ENCODE measurements at places on chromosomes 1 and 21.
A peak's percentile ranks its signal among the peaks of the same experiment; 100 is the strongest.

GRCh38 chr1:111735321-111735720, 3.9 kb downstream of the INKA2 start:
- DNase-seq: no peak

- DNase-seq: no peak
Measured at GRCh38 chr21:15749082-15749860, 19.5 kb downstream of the USP25 start.

DNA sequence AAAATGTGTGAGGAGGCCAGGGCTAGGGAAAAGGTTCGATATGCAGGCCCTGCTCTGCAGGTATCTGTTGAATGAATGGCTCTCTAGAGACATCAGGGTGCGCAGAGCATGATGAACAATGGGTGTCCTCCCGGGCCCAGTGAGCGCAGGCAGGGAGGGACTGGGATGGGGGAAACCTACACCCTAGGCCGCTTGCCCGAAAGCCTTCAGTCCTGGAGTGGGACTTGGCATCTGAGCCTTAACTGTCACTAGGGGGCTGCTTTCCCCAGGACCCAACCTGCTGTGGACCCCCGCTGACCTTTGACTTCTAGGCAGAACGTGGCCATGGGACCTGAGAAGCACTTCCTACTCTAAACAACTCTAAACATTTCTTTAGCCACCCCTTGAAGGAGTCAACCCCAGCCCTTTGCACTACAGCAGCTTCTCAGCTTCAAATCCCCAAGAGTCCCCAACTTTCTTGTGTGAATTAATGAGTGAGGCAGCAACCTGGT, 444 bp upstream of the MAP3K6 start:
- peak; percentile 10 for DNase-seq

GRCh38 chr1:172536256-172536655, 3.3 kb downstream of the SUCO start:
- no peak for DNase-seq

DNA sequence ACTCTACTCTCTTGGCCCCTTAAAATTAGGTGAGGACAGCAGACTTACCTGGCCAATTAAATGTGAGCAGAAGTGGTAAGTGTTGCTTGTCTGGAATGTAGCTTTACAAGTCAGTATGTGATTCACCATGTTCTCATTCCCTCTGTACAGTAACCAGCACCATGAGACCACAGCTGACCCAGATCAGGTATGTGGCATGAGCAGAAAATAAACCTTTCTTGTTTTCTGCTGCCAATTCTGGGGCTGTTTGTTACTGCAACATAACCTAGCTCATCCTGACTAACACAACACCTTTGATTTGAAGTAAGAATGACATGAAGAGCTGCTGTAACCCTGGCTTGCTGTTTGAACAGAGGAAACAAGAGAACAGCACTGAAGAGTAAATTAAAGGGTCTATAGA, 24.9 kb downstream of the ITPKB start:
- DNase-seq: no peak

DNA sequence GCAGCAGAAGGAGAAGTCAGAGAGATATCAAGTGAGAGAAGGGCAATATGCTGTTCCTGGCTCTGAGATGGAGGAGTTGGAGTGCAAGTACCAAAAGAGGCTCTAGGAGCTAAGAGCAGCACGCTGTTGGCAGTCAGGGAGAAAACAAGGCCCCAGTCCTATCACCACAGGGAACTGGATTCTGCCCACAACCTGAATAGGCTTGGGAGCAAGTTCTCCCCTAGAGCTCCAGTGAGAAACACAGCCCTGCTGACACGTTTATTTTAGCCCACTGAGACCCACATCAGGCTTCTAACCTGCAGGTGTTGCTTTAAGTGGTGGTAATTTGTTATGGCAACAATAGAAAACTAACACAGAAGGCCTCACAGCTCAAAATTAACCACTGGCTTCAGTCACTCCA, 31.8 kb upstream of the ZNF644 start:
- DNase-seq: no peak

DNA sequence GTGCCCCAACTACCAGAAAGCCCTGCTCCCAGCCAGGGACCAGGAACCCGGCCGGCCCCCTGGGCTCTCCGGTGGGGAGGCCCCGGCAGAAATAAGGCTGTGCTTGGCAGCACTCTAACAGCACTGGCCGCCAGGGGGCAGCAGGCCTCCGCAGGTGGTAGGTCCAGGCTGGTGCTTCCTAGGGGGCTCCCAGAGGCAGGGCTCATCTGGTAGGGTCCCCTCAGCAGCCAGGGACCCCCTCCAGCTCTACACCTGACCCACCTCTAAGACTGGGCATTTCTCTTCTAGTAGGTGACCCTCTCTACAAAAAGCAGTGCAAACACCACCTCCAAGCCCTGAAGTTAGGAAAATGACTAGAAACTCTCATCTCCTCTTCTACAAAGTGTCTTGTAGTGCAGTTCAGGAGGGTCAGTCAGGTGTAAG, 85.6 kb downstream of the STUM start:
- DNase-seq: peak; percentile 85

DNA sequence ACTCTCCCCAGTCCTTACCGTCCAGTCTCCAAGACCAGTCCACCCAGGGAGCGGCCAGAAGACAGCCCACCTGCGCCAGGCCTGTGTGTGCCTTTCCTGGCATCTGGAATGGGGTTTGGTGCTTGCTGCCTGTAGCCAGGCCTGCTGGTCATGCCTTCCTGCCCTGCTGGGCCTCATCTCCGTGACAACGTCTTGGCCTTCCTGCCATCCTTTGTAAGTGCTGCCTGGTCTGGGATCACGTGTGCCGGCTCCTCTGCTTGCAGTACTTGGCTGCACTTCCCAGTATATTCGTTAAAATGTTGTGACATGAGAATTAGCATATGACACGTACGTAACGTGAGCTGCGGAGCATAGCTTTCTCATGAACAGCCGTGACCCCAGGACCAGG, 145.3 kb upstream of the COL6A1 start:
- DNase-seq: no peak

DNA sequence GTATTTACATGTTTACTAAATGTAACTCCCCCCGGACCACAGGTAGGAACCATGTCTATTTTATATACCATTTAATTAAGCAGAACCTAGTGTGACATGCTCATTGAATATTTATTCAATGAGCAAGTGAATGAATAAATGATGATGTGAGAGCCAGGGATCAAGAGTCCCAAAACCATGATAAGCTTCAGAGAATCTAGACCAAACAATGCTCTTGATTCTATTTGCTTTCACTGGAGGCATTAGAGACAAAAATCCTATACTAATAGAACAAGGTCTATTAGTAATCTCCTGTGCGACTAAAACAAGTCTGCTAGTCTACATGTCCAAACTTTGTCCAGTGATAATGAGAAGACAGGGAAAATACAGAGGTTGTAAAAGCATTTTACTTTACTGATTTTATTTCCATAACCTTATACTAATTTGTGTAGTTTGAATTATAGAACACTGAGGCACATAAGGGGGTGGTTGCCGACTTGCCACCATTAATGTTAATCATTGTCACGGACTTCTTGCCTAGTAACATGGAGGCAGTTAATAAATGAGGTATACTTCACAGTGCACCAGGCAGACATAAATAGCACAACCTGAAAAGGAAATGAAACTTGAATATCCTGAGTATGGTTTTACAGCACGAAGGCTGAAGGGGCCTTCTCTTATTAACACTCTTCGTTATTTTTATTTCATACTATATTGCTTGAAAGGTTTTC, 69.8 kb downstream of the TBX15 start:
- DNase-seq: no peak

DNA sequence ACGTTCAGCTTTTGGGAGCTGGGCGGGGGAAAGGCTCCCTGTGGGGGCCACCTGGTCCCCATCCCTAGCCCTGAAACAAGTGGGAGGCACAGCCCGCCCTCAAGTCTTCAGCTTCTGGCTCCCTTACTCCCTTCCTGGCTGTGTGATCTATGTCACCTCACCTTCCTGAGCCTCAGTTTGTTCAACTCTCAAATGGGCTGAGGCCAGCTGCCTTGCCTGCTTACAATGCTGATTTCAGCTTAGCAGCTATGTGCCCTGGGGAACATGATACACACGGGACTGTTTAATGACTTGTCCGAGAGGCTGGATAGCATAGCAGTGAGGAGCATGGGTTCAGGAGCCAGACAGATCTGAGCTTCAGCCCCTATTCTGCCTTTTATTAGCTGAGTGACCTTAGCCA, 19.3 kb downstream of the GRHL3 start:
- DNase-seq: no peak

- no peak for DNase-seq
Measured at GRCh38 chr21:44407493-44407892, 47.8 kb upstream of the LRRC3 start.

DNA sequence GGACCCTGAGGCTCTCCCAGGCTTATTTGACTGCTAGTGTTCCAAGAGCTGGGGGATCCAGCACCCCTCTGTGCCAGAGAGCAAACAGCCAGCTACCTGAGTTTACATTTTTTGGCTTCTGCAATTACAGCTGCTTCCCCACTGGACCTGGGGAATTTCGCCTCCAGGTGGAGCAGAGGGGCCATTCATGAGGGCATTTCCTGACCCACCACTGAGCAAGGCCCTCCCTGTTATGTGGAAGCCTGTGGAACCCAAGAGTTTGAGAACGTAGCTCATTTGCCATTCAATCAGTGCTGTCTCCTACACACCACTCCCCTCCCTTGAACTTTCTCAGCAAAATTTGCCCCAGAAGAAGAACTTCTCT, 42.7 kb upstream of the TMEM51 start:
- no peak for DNase-seq

GRCh38 chr1:14975119-14975518, 178.4 kb upstream of the TMEM51 start:
- no peak for DNase-seq

GRCh38 chr1:92883297-92883696, 51.5 kb downstream of the RPL5 start:
- DNase-seq: no peak

DNA sequence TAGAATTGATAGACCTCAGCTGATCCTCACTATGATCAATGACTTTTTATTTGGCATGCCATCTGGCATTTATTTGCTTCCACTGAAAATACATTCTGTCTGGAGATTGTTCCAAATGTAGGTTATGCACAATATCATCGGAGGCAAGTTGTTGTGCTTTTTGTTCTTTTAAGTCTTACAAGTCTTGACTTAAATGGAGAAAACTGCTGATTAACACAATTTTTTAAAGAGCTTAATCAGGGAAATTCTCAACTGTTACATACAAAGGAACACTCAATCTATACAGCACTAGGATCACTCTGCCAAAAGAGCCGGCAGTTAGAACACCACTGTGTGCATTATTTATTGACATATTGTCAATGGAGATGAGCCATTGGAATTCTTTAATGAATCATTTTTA, 19.2 kb downstream of the CYYR1 start:
- DNase-seq: no peak

DNA sequence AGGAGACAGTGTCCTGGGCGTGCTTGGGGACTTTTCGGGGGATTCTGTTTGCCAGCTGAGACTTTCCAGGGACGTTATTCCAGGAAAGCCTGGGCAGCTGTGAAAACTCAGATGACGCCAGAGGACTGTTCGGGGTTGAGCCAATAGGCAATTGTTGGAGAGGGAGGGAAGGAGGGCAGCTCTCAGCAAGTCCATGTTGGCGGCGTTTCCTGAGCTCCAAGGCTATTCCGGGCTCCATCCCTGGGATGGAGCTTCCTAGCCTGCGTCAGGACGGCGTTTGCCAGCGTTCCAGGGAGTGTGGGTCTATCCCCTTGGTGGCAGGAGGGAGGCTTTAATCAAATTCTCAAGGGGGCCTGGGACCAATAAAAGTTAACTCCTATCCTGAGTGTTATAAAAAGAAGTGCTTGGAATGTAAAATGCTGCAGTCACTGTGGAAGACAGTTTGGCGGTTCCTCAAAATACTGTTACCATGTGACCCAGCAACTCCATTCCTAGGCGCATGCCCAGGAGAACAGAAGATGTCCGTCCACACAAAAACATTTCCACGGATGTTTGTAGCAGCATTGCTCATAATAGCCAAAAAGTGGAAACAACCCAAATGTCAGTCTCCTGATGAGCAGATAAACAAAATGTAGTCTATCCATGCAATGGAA, 15.2 kb downstream of the SLC27A3 start:
- peak; percentile 93 for DNase-seq

DNA sequence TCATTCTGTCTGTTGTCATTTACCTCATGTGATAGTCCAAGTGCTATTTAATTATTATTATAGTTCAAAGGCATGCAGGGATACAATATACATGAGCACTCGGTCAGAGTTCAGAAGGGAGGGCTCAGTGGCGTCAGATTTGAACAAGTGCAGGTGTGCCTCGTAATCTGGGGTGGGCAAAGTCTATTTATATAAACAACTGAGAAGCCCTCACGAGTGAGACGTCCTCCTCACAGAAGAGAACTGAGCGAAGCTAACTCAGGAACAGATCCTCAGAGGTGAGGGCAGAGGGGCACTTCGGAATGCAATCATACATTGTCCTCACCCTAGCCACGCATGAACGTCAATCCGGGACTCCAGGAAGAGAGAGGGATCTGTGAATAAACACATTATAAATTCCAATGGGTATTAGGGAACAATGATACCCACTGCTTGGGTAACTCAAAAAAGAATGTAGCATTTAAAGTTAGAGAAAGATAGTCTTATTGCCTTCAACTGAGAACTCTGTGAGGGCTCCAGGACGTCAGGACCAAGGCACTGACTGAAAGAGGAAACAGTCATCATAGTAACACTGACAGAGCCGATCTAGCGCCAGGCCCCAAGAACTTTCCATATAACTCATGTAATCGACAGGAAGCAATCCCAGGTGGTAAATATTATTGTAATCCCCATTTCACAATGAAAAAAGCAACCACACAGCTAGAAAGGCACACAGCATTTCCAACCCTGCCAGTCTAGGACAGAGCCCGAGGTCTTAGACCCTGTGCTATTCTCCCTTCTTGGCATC, 127.1 kb upstream of the B3GALT2 start:
- DNase-seq: no peak

- DNase-seq: peak; percentile 62
Measured at GRCh38 chr1:50308878-50309277, 114.4 kb downstream of the DMRTA2 start.
